ENCODE measurements at places on chromosomes 12 and 14. TPM values are rescaled to one million over a fixed set of nuclear protein-coding genes. Genes with fewer than 3 reads are reported as not detected.

DNA sequence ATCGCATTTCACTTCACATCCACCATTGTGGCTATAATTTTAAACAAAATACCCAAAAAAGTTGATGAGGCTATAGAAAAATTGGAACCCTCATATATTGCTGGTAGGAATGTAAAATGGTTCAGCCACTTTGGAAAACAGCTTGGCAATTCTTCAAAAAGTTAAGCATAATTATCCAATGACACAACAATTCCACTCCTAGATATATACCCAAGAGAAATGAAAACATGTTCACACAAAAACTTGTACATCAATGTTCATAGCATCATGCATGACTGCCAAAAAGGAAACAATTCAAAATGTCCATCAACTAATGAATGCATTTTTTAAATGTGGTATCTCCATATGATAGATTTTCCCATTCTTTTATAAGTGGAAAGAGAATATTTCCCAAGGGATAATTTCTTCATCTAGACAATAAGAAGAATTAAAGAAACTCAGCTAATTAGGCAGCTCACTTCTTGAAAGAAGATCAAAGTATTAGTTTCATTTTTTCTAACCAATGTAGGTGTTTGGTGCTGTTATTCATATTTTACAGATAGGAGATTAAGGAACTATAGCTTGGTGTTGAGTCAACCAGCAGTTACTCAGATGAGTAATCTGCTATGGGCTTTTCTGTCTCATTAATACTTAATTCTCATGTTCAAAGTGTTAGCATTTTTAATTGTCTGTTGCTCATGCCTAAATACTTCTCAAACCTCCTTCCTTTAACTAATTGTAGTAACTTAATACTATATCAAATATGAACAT is 32.8 kb downstream of the YEATS4 start:
- no peak for DNase-seq

DNA sequence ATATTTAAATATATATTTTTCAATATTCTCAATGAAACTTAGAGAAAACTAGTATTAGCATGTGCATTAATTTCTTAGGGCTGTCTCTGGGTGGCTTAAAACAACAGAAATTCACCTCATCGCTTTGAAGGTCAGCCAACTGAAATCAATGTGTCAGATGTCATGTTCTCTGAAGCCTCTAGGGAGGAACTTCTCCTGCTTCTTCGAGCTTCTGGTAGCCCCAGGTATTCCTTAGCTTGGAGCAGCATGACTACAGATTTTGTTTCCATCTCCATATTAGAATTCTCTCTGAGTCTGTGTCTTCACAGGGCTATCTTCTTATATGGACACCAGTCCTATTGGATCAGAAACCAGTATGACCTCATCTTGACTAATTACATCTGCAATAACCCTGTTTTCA is 221.5 kb downstream of the PDZRN4 start:
- no peak for DNase-seq

- DNase-seq = no peak
Measured at GRCh38 chr14:40485688-40486087, 1053.5 kb upstream of the FBXO33 start.

- DNase-seq = no peak
Measured at GRCh38 chr14:105627701-105628100, 101.3 kb downstream of the TMEM121 start.

SRRM4 gene
- total RNA-seq = not detected

ADCY4 gene
- 8.1 TPM for total RNA-seq

Data from CD4-positive, alpha-beta memory T cell (primary cell).